RCC 7860 (cell line): ENCODE measurements at places on chromosomes 3 and 15.

GRCh38 chr3:197847866-197848401 lies 56.9 kb downstream of the LRCH3 start:
- no peak for DNase-seq

GRCh38 chr15:25863111-25863967 lies at the start of gene ATP10A:
Gene ATP10A (minus strand): TSS chr15:25863327. CDS start chr15:25863096, 231 bp downstream.
- peak; percentile 8 for DNase-seq

DNA sequence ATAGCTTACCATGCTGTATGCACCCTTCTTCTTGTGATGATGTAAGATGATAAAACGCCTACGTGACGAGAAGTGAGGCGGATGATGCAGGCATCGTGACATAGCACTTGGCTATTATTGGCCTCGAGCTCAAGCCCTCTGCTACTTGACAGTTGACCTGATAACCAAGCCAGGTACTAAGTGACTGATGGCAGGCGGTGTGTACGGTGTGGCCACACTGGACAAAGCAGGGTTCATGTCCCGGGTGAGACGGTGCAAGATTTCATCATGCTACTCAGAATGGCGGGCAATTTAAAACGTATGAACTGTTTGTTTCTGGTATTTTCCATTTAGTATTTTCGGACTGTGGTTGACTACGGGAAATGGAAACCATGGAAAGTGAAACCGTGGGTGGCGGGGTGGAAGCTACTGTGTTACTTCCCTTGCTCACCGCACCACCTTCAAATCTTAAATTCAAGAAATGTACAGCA lies 57.7 kb downstream of the SLC12A8 start:
- no peak for DNase-seq

GRCh38 chr3:58529516-58530353 lies 7.3 kb downstream of the ACOX2 start:
- DNase-seq: no peak

DNA sequence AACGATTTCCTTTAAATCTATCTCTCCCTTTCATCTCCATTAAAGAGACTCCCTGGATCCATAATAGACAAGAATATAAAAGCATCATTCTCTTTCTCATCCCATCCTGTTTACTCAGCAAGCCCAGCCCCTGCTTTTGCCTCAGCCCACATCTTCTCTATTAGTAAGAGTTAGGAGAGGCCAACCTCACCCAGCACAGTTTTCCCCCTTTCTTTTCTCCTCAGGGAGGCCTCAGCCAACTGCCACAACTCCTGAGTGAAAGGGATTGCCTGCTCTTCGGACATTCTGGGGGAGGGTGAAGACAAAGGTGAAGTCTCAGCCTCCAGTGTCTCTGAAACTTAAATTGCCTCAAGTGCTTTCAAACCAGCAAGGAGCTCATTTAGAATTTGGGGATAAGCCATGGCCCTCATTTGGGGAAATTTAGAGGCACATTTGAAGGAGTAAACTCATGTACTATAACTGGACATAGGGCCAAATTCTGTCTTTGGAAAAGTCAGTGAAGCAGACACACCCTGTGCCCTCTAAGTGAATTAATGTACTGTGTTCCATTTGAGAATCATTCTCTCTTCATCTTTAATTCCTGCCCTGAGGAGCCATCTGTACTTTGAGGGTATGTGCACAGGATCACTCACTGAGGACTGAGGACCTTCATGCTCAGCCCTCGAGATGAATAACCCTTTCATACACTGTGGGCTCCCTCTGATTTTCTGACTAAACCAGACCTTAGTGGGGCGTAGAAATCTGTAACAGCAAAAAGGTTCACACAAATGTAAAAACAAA lies 82.5 kb downstream of the SOX2 start:
- no peak for DNase-seq

DNA sequence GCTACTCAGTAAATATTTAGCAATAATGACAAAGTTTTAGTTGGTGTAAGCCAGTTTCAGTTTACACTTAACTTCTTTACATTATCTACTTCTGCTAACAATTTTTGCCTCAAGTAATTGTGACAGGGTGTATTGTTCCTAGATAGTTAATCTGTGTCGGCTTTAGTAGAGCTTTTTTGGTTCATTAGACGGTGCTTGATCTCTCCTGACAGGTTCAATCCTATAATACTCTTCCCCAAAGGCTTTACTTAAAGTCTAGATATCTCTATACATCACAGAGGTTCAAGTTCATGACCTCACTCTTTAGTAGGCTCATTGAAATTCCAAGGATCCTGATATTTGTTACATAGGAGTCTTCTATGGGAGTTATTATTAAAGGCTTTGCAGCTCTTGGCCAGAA lies 365.6 kb upstream of the DPPA4 start:
- DNase-seq: no peak

- peak; percentile 94 for DNase-seq
These were observed 35.6 kb downstream of the DAPK2 start for GRCh38 chr15:64010719-64011118.

DNA sequence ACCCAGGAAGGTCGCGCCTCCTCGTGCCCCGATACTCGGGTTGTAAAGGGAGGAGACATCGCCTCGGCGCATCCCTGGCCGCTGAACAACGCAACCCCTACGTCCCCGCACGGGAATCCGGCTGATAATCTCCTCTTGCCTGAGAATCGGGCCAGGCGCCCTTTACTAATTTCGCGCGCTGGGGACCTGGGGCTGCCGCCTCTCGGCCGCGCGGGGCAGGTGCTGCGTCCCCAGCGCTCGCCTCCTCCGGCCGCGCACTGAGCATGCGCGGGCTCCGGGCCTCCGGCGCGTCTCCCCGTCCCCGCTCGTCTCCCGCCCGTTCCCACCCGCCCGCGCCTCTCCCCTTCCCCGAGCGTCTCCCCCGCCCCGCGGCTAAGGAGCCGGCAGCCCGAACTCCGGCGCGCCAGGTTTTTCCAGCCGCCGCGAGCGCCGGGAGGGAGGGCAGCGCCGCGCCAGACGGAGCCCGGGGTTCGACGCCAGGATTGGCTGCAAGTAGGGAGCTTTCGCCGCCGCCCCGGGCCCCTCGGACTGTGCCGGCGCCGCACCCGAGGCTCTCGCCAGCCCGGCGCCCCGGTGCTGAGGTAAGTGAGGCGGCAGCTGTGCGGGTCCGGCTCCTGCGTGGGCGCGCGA lies at the start of gene CNTN4:
TSS of gene CNTN4 (plus strand) at position 469 of the 630 bp plus-strand sequence.
- no peak for DNase-seq

DNA sequence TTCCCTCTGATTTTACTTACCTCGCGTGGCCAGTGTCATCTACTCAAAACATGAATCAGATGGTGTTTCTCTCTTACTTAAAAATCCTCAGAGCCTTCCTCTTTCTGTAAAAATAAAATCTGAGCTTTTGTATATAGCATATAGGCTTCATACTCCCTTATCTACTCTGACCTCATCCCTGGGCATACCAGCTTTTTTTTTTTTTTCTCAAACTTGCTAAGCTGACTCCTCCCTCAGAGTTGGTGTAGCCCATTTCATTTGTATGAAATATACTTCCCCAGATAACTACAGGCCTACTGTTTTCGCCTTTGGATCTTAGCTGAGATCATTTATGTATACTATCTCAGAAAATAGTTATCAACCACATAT lies 648.9 kb upstream of the ALCAM start:
- no peak for DNase-seq

- peak; percentile 56 for DNase-seq
These were observed 1122.0 kb downstream of the ROBO1 start for GRCh38 chr3:78645628-78646310.

GRCh38 chr3:101193957-101194356 lies 126.4 kb downstream of the IMPG2 start:
- DNase-seq: peak; percentile 65

- no peak for DNase-seq
These were observed 32.5 kb downstream of the NR2F2 start for GRCh38 chr15:96362755-96363651.

GRCh38 chr3:192169332-192169915 lies 557.9 kb downstream of the FGF12 start:
- DNase-seq: peak; percentile 39

DNA sequence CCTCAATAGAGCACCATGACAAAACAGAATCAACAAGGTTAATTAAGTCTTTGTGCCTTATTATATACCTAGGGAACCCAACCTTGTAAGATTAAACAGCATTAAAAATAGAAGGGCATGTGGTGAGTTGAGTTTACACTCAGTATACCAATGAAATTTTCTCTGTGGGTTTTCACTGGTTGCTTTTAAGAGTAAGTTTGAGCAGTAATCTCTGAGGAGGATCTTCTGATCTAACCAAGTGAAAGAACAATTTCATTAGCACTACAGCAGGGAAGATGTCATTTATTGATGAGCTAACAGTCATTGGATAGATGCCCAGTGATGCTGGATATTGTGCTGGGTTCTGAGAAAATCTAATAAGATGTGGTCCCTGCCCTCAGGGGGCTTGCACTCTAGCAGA lies 26.9 kb upstream of the AKAP13 start:
- DNase-seq: no peak

DNA sequence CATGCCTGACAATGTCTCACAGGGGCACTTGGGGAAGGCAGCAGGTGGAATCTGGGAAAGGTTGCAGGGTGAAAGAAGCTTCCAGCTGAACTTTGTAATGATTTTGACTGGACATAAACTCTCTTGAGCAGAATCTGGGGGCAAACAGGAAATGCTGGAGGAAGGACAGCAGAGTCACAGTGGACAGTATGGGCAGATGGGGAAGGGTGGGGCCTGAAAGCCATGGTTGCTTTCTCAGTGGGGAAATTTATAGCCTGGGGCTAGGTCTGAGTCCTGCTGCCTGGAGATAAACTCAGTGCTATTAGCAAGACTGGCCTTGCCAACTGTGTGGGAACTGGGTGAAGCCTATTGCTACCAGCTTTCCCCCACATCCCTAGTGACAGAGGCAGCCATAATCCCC lies 203.2 kb downstream of the OSBPL10 start:
- no peak for DNase-seq

DNA sequence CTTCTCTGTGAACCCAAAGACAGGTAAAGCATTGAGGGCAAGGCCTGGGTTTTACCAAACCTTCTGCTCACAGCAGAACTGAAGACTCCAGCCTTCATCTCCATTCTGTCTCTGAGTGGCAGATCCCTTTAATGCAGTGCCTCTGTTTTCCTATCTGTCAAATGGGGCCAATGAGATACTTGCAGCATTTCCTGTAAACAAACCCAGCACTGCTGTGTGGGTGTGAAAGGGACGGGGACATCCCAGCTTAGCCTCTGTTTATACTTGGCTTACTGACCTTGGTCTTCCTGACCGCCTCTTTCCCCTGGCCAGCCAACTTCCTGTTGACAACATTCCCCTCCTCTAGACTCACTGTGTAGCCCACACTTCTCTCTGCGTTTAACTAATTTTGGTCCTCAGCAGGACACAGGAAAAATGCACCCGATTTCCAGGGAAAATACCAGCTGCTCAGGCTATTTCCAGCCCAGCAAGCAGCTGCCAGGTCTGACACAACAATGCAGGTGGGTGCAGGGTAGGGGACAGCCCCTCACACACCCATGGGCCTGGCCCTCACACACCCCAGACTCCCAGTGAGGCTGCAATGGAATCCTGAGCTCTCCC lies 105.9 kb upstream of the HERC1 start:
- DNase-seq: no peak

DNA sequence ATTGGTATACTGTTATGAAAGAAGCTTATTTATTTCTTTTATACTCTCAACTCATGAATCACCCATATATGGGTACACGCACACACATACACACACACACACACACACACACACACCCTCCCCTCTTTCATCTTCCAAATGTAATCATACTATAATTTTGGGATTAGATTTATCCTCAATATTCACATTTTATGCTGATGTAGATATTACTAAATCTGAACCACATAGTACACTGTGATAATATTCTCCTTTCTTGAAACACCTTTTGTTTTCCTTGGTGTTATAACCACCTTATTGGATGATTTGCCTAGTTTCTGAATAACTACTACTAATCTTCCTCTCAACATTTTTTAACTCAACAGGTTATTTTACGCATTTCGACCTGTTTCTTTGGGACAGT lies 8.1 kb upstream of the GHSR start:
- DNase-seq: no peak

- no peak for DNase-seq
These were observed 60.3 kb upstream of the RPL32 start for GRCh38 chr3:12901623-12902045.

GRCh38 chr3:160998581-160998980 lies 106.6 kb downstream of the B3GALNT1 start:
- DNase-seq: no peak

DNA sequence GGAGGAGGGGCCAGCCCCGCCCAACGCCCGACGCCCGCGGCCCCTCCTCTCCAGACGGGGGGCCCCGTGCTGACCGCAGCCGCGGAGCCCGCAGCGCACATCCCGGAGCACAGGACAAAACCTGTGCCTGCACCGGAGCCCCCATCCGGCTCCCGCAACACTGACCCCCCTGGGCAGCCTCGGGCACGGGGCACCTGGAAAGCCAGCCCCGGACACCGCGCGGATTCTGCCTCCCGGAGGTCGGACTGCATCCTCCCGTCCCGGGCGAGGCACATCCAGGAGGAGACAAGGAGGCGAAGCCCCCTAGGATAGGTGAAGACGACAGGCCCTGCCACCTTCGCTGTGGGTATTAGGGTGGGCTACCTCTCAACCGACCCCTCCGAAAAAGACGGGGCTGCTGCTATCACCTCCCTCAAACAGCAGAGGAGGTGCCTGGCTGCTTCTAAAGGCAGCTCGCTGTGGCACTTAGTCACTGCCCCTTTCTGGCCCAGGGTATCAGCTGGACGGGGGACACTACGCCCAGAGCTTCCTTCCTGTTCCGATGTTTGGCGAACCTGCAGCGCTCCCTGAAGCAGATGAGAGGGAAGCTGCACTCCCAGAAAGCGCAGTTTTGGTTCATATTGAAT lies 10.6 kb downstream of the XXYLT1 start:
- DNase-seq: no peak

DNA sequence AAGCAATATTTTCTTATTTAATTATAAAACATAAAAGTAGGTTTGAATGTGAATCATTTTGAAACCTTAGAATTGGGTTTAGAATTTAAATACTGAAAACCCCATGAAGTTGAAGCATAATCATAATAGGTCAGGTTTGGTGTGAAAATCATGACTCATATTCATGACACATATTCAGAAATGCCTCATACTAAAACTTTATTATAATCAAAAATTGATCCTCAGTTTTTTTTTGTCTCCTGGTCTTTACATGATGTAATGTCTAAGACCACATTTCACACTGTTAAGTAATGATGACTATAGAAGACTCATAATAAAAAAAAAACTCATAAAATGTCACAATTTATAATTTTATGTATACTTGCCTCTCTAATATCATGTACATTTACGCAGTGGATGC lies 190.4 kb downstream of the FOXP1 start:
- no peak for DNase-seq

GRCh38 chr15:101481917-101482525 lies 7.5 kb downstream of the PCSK6 start:
- DNase-seq: no peak

DNA sequence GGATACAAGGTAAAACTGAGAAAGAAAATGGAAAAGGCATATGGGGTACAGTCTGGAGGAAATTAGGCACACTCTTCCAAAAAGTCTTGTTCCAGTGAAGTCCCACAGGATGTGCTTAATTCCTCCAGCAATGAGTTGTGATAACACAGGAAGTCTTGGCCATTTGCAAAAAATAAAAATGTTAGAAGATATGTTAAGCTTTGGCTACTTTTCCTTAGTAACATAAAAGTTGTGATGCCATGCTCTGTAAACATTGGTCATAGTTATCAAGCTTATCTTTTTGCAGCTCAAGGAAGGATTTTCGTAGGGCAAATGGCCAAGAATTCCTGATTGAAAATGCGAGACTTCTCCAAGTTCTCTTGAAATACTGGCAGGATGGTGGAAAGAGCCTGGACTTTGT lies 26.4 kb downstream of the LNP1 start:
- DNase-seq: no peak

GRCh38 chr15:87547470-87548181 lies 708.9 kb downstream of the NTRK3 start:
- peak; percentile 14 for DNase-seq
